ENCODE measurements at places on chromosomes 5 and 9. TPM values are rescaled to one million over a fixed set of nuclear protein-coding genes. Genes with fewer than 3 reads are reported as not detected.

The SHISAL2B gene
- total RNA-seq, result not detected

The IL5 gene
- not detected for total RNA-seq

The TPPP gene
- 30.1 TPM for total RNA-seq

The MUSK gene
- total RNA-seq, result 4.4 TPM

The LCN15 gene
- 0.48 TPM for total RNA-seq

The GPR21 gene
- 1.1 TPM for total RNA-seq

The SPINK6 gene
- not detected for total RNA-seq

The GIN1 gene
- 13.7 TPM for total RNA-seq

The CDC25C gene
- not detected for total RNA-seq

The TEK gene
- total RNA-seq, result 25.3 TPM

The NRG2 gene
- 3.6 TPM for total RNA-seq

The FCN2 gene
- not detected for total RNA-seq

The PURA gene
- 33.6 TPM for total RNA-seq

The LHFPL2 gene
- total RNA-seq, result 10.9 TPM

The LECT2 gene
- total RNA-seq, result not detected

The LRRTM2 gene
- total RNA-seq, result not detected

The SLC45A2 gene
- not detected for total RNA-seq

The RMI1 gene
- 4.6 TPM for total RNA-seq

The PRDM9 gene
- total RNA-seq, result not detected

The GHR gene
- total RNA-seq, result 20.7 TPM

The ORM2 gene
- not detected for total RNA-seq

The ANKRD55 gene
- not detected for total RNA-seq

The GAPT gene
- 0.94 TPM for total RNA-seq

The MRRF gene
- 30.6 TPM for total RNA-seq

The PHF24 gene
- total RNA-seq, result 1.3 TPM

The MYMK gene
- not detected for total RNA-seq

The IL13 gene
- total RNA-seq, result not detected

The FAM169A gene
- 6.8 TPM for total RNA-seq

The SLC9A3 gene
- total RNA-seq, result 0.94 TPM

The SCGB3A2 gene
- total RNA-seq, result not detected

The CCNI2 gene
- not detected for total RNA-seq

The NXNL2 gene
- 0.25 TPM for total RNA-seq

The GCNT4 gene
- total RNA-seq, result 0.26 TPM

The OTP gene
- not detected for total RNA-seq

The F2RL2 gene
- total RNA-seq, result 1.4 TPM

The MPDZ gene
- 67.9 TPM for total RNA-seq

The SAXO1 gene
- not detected for total RNA-seq

The CHD1 gene
- 14.4 TPM for total RNA-seq

The IL4 gene
- total RNA-seq, result not detected

The FOXD4L3 gene
- total RNA-seq, result not detected

The MOCS2 gene
- total RNA-seq, result 86.5 TPM

All from right cardiac atrium (tissue), 5 donors.